ENCODE measurements at places on chromosomes 13 and 19.

DNA sequence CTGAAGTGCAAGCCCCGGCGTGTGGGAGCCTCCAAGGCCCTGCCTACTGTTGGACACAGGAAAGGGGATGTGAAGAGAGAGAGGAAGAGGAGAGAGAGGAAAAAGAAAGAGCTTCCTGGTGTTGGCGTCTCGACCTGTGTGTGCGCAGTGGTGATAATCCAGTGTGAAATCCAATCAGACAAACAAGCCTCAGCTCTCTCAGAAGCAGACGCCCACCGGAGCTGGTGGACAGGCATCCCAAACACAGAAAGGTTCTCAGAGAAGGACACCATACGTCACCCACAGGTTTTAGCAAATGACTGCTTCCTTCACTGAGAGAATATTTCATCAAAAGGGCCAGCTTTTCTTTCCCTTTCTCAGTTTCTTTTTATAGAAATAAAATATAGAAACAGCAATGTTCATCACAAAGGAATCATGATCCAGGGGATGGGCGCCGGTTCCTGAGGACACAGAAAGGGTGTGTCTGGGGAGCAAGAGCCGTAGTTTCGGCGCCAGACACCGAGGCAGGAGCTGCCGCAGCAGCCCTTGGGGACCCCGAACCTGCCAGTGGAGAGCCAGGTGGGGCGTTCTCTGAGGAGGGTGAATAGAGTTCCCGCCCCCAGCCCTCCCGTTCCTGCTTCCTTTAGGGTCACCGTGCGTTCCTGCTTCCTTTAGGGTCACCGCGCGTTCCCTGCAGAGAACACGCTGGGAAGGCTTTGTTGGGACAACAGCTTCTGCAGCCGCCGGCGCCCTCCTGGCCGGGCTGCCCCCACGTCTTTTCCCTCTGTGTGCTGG is 145.8 kb upstream of the SOX1 start:
- DNase-seq = no peak

GRCh38 chr13:84380866-84381265 is 498.6 kb upstream of the SLITRK1 start:
- no peak for DNase-seq

GRCh38 chr19:610801-611480 is 21.3 kb downstream of the HCN2 start:
- DNase-seq = peak; percentile 29

GRCh38 chr13:21537105-21537504 is 66.9 kb downstream of the MICU2 start:
- no peak for DNase-seq

DNA sequence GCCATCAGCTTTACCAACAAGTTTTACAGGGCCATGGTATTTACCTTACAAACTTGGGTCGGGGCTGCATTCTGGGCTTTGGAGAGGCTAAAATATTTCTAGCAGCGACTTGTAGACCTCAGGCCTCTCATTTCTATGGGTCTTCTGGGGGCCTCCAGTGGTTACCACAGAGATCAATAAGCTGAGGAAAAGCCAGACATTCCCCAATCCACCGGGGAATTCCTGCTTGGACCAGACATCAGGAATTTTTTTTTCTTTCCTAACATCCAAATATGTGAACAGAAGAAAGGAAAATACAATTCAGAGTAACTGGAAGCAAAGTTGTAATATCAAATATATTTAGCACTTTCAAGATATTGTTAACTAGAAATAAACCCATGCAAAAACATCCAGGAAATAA is 1.5 kb downstream of the DZIP1 start:
- no peak for DNase-seq

DNA sequence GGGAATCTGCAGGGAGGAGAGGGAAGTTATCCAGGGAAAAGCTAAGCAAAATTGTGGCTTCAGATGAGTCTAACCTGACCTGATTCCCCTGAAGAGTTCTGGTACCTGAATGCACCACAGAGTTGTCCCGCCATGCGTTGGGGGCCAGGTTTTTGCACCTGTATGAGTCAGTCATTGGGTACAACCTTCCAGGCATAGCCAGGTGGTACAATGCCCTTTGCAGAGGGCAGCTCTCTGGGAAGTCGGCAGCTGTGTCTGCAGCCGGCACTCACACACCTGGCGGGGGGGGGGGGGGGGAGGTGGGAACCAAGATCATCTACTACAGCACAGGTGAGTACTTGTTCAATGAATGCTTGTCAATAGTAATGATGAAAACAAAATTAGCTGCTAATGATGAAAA is 52.5 kb upstream of the GTF3A start:
- no peak for DNase-seq

DNA sequence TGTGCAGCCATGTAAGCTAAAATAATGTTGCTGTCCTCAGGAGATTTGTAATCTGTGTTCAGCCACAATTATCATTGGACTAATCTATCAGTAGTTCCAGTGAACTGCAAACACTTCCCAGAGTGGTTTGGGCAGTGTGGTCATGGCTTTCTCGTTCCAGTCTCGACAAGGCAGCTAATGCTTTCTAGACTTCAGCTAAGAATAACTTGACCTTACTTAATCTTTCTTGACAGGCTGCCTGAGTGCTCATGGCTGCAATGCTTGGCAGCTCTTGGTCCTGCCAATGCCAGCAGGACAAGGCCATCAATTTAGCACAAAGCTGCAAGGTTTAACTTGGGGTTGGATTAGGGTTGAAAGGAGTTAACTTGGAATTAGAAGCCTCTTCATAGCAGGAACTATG is 32.8 kb downstream of the ATP12A start:
- DNase-seq = no peak

DNA sequence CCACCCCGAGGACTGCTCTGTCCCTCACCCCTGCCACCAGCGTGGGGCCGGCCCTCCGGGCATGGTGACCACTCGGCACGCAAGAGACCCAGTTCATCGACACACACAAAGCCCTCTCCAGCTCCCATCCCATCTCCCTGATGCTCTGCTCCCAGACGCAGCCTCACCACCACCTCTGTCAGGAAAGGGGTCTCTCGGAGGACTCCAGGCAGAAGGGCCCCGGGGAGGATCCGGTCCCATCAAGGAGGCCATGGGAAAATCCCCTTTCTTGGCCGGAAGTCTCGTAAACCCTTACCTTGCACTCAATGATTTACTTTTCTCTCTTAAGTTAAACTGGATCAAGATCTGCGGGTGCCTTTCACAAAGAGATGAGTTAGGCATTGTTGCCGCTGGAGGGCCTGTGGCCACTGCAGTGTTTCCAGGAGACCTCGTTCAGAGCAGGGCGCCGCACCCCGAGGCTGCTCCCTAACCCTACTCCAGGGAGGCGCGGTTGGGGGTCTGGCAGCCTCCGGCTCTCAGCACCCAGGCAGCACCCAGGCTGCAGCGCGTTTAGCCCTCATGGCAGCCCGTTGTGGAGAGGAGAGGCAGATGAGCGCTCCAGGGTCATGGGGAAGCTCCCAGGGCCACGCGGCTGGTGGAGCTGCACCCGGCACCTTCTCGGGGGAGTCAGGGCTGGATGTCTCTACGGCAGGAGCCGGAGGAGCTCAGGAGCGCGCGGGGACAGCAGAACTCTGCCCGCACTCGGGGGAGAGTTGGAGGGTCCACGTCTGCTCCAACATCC is 31.0 kb downstream of the C2CD4C start:
- no peak for DNase-seq

- no peak for DNase-seq
These were observed 234.9 kb downstream of the TUBA3C start for GRCh38 chr13:18946738-18947137.

- DNase-seq = peak; percentile 63
These were observed 3.2 kb downstream of the VSIG10L start for GRCh38 chr19:51338563-51339312.

- DNase-seq = no peak
These were observed 1202.3 kb downstream of the UQCRFS1 start for GRCh38 chr19:28010656-28011055.

GRCh38 chr19:10219678-10220077 is 11.5 kb downstream of the S1PR2 start:
- DNase-seq = no peak

DNA sequence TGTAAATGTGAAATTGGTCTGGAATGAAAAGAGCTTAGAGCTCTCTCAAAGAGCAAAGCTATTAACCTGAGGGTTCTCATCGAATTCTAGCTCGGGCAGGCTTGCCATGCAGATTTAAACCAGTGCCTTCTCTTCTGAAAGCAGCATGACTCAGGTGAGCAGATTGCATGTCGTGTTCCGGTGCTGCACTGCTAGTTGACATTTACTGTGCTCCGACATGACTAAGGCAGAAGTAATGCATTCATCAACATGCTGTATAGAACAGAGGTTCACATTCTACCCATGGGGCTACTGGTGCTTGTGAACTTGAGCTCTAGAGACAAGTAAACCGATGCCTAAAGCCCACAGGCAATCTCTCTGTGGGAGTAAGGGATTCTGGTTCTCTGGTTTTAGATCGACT is 947.7 kb downstream of the EFNB2 start:
- DNase-seq = no peak

GRCh38 chr19:30566681-30567420 is 194.7 kb downstream of the ZNF536 start:
- DNase-seq = no peak

- DNase-seq = no peak
These were observed 28.2 kb upstream of the RFC3 start for GRCh38 chr13:33789739-33790138.

- DNase-seq = no peak
These were observed 200.2 kb downstream of the KATNAL1 start for GRCh38 chr13:30107121-30107520.

GRCh38 chr19:2083174-2083854 is 12.8 kb downstream of the MOB3A start:
- DNase-seq = no peak
